ENCODE measurements at places on chromosomes 5 and 9. TPM values are rescaled to one million over a fixed set of nuclear protein-coding genes. Genes with fewer than 3 reads are reported as not detected.

The PCDHB8 gene
- 0.19 TPM for total RNA-seq

The MEIKIN gene
- total RNA-seq, result not detected

The RFX3 gene
- total RNA-seq, result 1.2 TPM

The FGF18 gene
- total RNA-seq, result 1.2 TPM

The LMNB1 gene
- total RNA-seq, result 55.3 TPM

The PCDHGC3 gene
- total RNA-seq, result 5.1 TPM

The SNX30 gene
- 4.9 TPM for total RNA-seq

The SHISAL2B gene
- total RNA-seq, result not detected

The COL5A1 gene
- 41.9 TPM for total RNA-seq

The IL4 gene
- total RNA-seq, result not detected

The PCDHGA3 gene
- total RNA-seq, result not detected

The ADAMTS16 gene
- 1.4 TPM for total RNA-seq

The BTNL8 gene
- total RNA-seq, result not detected

The SLC46A2 gene
- total RNA-seq, result not detected

The FAT2 gene
- total RNA-seq, result not detected

The ORM1 gene
- total RNA-seq, result not detected

The CARD6 gene
- 3.1 TPM for total RNA-seq

The IFNK gene
- total RNA-seq, result not detected

The KCNMB1 gene
- total RNA-seq, result not detected

The SUSD3 gene
- 0.65 TPM for total RNA-seq

The PPWD1 gene
- 18.9 TPM for total RNA-seq

The SOWAHA gene
- 0.08 TPM for total RNA-seq

The SARDH gene
- 0.07 TPM for total RNA-seq

The SETD9 gene
- total RNA-seq, result 7.2 TPM

The KCNV2 gene
- total RNA-seq, result not detected

The UBAP1 gene
- 48.7 TPM for total RNA-seq

The GNPDA1 gene
- 69.0 TPM for total RNA-seq

The LCN15 gene
- total RNA-seq, result not detected

The MRPS30 gene
- 36.1 TPM for total RNA-seq

The CTSV gene
- 13.6 TPM for total RNA-seq

Data from A549 treated with Mapracorat at 1 μM for 4 hours (cell line).